Adrenal gland (tissue), 19 donors: ENCODE measurements at places on chromosomes 12 and 14. TPM values are rescaled to one million over a fixed set of nuclear protein-coding genes. Genes with fewer than 3 reads are reported as not detected.

GRCh38 chr12:70809887-70810286 is 110.7 kb downstream of the PTPRR start:
- no peak for DNase-seq

DNA sequence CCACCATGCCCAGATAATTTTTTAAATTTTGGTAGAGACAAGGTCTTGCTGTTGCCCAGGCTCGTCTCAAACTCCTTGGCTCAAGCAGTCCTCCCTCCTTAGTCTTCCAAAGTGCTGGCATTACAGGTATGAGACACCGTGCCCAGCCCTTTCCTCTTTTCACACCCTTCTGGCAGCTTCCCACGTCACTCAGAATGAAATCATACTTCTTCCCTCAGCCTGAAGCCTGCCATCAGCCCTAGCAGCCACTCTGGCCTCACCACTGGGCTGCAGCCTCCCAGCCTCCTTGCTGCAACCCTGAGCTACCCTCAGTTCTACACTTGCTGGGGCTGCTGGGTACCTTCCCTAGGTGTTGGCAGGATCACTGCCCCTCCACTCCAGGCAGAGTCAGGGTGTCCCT is 18.2 kb downstream of the ANKRD9 start:
- DNase-seq, result no peak

DNA sequence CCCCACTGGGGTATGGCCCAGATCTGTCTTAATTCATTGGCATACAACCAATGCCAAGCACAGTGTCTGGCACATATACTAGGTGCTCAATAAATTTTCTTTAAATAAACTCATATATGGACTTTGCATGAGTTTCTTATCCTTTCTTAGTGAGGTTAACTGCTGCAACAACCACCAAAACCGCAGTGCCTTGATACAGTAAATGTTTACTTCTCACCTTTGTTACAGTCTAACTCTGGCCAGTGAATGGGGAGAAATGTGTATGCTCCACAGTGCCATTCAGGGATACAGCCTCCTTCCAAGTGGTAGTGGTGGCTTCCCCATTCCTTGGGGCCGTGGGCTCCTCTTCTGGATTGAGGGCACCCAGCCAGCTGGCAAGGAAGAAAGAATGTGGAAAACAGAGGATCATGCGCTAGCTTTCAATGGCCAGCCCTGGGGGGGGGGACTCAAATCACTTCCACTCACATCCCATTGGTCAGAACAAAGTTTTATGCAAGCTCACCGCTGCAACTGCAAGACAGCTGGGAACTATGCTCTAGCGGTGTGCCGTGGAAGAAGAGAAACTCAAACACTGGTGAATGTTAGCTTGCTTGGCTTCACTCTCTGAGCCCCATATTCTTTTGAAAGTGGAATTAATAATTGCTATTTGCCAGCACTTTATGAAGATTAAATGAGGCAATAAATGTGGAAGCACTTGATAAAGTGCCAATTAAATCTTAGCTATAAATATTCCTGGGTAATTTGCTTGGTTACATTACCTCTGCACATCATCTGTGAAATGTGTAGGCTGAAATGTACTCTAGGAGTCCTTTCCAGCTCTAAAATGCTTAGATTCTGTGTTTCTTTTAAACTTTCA is 51.0 kb upstream of the SOCS2 start:
- DNase-seq, result peak; percentile 8

DNA sequence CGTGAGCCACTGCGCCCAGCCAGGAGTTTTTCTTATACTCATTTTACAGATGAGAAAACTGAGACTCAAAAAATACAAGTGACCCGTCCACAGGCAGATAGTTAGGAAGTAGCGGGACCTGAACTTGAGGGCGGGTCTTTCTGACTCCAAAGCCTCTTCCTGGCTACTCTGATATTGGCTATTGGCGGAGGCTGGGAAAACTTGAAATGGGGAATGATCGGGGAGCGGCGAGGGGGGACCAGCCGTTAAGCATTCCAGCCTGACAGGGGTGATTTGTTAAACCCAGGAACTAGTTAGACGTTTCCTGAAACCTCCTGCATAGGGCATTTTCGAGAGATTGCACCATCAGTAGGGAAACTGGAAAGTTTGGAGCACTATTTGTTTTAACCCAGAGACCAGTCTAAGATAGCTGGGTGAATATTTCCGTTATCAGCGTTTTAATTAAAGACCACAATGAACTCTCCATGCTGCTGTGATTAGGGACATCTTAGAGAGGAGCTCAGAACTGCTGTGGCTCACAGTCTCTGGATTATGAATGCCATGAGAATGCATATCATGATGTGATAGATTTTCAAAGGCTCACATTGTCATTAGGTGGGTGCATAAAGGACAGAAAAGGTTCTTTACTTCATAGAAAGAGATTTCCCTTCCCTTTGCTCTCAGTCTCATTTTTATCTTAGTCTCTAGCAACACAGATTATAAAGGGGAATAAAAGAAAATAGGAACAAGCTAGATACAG is 2.5 kb downstream of the NR1H4 start:
- no peak for DNase-seq

DNA sequence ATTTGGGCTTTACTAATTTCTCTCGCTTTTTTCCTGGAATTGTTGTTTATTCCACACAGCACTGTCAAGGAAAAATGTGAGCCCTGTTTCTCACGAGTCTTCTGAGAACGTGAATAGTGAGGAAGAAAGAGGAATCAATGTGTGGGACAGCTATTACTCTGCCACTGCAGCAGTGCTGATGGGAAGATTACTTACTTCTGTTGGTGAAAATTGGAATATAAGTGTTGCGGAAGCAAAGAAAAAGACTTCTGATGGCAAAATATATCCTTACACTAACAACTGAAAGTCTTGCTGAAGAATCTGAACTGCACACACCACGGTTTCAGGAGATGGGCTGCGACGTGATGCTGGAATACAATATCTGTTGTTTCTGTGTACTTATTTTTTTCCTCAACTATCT is 884.2 kb downstream of the AACS start:
- DNase-seq, result no peak

The SERPINA5 gene
- polyA plus RNA-seq, result 441 TPM

The STON2 gene
- 0.88 TPM for polyA plus RNA-seq

DNA sequence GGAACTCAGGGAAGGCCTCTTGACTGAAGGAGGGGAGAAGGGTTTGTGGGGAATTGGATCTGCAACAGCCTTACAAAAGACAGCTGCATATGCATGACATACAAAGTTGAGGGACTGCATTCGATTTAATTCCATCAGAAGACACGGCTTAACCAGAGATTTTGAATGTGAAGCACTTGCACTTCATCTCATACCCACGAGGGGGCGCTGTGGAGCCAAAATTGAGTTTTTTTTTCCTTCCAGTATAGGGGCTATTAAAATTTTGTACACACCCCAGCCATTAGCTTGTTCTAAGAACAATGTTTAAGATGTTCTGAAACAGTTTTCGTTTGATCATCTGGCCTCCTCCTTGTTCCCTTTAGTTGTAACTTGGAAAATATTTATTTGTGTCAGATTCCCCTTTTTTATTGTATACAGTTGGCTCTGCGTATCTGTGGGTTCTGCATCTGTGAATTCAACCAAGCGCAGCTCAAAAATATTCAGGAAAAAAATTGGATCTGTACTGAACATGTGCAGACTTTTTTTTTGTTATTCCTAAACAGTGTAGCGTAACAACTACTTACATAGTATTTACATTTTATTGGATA is 1.6 kb downstream of the SUDS3 start:
- peak; percentile 58 for DNase-seq

The RTL1 gene
- polyA plus RNA-seq, result 2.6 TPM

GRCh38 chr14:103680491-103681231 is 34.6 kb downstream of the XRCC3 start:
- no peak for DNase-seq

- no peak for DNase-seq
Measured at GRCh38 chr14:34027990-34028495, 77.2 kb upstream of the EGLN3 start.

The CCDC184 gene
- 3.6 TPM for polyA plus RNA-seq

- DNase-seq, result no peak
Measured at GRCh38 chr12:68980476-68981212, 47.7 kb upstream of the CPM start.

DNA sequence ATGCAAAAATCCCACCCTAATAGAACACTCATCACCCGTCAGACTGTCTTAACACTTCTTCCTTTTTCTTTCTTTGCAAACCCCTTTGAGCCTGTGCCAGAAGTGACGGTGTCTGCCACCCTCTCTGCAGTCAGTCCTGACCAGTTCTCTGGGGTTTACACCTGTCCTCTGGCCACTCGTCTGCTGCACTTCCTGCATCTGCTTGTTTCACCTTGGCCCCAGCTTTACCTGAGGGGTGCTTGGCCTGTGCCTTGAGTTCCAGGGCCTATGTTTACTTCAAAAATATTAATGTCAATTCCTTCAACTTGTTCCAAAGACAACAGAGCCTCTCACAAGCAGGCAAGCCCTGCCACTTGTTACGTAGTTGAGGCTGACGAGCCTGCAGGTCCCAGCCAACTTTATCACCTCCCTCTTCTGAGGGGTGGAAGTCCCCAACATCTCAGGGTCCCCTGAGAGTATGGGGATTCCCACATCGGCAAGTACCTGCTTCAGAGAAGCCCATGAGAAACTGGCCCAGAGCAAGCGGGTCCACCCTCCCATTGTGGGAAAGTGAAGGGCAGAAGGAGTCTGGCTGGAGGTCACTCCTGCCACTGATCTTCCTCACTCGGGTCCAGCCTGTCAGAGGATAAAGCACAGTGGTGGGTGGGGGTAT is 205.4 kb downstream of the DAD1 start:
- no peak for DNase-seq

DNA sequence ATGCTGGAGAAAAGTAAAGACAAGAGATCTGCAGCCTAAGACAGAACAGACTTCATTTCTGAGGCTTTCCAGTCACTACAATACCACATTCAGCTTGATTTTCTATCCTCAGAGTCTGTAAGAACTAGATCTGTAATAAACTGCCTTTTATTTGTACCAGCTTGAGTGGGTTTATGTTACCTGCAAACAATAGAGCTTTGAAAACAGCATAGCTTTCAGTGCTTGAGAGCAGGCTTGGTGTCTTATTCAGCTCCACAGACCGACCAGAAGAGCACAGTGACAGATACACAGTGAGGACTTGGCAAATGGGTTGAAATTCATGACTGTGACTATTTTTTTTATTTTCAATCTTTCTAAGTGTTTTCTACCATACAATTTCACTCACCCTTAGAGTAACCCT is 207.8 kb upstream of the OTX2 start:
- no peak for DNase-seq

The SPRYD3 gene
- 52.8 TPM for polyA plus RNA-seq

The PLA2G1B gene
- 18.7 TPM for polyA plus RNA-seq

DNA sequence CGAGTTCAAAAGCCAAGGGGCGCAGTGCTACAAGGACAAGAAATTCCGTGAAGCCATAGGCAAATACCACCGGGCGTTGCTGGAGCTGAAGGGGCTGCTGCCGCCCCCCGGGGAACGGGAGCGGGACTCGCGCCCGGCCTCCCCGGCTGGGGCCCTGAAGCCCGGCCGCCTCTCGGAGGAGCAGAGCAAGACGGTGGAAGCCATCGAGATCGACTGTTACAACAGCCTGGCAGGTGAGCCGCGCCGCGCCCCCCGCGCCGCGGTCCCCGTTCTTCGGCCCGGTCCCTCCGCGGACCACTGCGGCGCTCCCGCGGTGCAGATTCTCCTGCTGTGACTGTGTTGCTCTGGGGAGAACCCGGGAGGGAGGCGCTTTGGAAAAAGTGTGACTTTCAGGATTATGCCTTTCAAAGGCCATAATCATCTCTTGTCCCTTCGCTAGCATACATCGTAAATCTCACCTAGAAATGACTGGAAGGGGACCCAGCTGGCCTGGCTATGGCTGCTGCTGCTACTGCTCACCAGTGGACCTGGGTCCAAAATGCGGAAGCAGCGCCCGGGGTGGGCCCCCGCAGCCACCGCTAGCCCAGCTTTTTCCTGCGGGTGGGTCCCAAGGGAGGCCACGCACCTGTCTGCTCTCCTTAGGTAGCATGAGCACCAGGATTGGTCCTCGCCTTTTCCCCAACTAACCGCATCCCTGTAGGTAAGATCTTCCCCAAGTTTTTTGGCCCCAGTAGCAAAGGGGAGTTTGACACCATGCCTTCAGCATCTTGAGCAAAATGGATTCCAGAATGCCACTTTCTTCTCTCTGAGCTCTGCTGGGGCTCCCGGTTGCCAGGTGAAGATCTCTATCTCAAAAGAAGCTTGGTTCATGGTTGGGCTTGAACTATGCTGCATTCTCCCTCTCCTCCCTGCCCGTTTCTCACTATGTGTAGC is 853 bp downstream of the TTC9 start:
- DNase-seq, result no peak

DNA sequence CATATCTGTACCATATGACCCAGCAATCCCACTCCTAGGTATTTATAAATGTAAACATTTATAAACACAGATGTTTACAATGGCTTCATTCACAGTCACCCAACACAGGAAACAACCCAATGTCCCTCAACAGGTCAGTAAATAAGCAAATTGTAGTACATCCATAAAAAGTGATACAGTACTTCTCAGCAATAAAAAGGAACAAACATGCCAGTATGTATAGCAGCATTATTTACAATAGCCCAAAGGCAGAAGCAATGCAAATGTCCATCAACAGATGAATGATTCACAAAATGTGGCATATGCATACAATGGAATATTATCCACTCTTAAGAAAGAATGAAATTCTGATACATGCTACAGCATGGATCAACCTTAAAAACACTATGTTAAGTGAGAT is 27.6 kb upstream of the MAP3K9 start:
- DNase-seq, result no peak

DNA sequence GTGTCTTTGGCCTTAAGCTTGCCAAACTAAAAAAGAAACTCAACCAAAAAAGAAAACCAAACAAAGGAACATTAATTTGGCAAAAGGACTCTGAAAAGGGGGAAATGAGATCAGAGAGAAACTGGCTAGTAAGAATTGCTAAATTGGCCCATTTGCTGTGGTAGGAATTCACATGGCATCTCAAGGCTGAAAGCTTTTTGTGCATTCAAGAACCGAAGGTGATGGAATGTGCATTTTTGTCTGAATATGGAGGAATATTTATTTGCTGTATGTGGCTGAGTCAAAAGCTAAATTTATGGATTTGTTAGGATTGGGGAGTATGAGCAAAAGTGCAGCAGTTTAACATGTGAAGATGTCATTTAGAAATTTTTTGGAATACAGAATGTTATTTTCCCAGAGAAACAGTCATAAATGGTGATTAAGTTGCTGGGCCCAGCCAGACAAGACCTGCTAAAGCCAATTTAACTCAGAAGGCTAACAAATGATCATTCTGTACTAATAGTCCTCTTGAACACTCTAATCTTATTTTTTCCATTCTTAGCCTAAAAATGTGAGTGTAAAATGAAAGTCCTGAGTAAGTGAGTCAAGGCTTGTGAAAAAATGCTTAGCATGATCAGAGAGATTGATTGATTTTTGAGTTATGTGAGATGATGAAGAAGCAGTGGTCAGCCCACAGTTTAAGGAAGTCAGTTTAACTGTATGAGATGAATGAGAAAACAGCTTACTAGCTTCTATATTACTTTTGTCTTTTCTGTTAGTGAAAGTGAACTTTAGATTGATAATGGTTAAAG is 94.1 kb downstream of the ANO6 start:
- DNase-seq, result no peak

The CISTR gene
- polyA plus RNA-seq, result not detected

DNA sequence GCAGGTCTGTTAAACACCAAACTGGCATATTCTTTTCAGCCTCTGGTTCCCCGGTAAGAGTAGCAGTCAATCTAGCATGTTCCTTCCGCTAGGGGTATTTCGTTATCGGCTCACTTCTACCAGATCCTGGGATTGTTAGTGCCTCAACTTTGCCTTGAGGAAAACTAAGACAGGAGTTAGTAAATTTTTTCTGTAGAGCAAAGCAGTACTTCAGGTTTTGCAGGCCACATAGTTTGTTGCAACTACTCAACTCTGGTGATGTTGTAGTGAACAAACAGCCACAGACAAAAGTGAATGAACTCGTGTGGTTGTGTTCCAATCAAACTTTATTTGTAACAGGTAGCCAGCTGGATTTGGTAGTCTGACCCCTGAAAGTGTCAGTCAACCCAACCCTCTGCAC is 6.3 kb upstream of the CDH24 start:
- DNase-seq, result no peak
